ENCODE measurements at places on chromosomes 1 and 21.

GRCh38 chr1:89125913-89126580, at the start of gene GBP2:
Gene GBP2 (minus strand): TSS chr1:89126114. CDS start chr1:89121966, 4,148 bp downstream.
- peak; percentile 81 for DNase-seq

DNA sequence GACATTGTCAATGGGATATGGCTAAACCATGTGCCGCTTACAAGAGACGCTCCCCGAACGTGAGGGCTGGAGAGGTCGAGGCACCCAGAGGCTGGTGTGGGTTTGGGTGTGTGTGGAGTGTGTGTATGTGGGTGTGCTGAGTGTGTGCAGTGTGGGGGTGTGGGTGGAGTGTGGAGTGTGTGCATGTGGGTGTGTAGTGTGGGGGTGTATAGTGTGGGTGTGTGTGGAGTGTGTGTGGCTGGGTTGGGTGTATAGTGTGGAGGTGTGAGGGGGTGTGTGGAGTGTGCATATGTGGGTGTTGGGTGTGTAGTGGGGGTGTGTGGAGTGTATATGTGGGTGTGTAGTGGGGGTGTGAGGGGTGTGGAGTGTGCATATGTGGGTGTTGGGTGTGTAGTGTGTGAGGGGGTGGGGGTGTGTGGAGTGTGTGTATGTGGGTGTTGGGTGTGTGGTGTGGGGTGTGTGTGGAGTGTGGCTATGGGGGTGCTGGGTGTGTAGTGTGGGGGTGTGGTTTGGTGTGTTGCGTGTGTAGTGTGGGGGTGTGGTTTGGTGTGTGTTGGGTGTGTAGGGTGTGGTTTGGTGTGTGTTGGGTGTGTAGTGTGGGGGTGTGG, 42.2 kb downstream of the SLC19A1 start:
- no peak for DNase-seq

- DNase-seq = peak; percentile 75
Observed at GRCh38 chr1:62796221-62796620, 12.3 kb downstream of the ATG4C start.

DNA sequence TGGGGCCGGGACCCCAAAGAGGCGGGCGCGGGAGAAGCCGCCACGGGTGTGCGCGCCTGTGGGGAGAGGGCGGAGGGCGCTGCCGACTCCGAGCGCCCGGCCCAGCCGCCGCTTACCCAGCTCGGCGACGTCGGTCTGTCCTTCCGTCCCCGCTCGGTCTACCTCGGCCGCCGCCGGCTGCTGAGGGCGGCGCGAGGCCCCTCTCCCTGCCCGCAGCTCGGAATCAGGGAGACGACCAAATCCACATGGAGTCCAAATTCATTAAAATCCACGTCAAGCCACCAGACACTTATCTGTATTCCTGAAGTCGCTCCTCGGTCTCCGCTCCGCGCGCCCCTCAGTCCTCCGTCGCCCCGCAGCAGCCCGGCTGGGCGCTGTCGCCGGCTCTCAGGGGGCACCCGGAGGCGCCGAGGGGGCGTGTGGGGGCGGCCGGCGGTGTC, 637 bp downstream of the PLXNA2 start:
- no peak for DNase-seq

- no peak for DNase-seq
Observed at GRCh38 chr1:12515234-12515633, 102.8 kb downstream of the DHRS3 start.

DNA sequence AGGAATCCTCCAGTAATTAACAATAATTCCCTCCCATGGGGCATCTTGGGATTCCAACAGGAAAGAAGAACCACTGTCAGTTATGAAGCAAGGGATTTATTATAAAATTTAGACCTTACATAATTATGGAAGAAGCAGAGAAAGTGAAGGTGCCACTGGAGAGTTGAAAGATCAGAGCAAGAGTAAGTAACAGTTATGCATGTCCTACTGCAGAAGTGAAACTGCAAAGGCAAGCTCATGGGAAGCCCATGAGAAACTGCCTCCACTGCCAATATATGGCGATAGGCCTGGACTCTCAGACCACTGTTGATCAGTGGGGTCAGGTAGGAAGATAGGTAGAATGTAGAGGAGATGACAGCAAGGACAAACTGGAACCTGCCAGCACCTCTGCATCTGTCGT, 123.6 kb upstream of the ZNF648 start:
- DNase-seq = peak; percentile 72

DNA sequence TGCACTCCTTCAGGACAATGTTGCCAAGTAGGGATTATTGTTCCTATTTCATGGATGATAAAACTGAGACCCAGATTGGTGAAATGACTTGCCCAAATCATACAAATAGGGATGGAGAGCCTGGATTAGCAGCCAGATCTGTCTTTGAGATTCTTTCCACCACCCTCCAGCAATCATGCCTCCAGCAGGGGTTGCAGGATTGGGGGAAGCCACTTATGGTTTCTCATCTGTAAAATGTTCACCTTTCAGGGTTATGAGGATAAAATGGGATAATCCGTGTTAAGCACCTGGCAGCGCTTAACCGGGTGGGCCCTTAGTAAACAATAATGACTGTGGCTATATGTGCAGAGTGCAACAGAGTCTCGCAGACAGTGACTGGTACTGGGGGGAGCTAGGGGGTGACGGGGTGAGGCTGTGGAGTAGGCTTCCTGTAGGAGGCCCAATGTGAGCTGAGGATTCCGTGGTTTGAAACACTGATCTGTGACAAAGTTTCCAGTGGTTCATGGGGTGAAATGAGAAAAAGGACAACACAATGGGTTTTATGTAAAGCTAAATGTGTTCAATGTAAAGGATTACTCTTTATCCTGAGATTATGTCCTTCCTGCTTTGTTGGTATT, 33.7 kb upstream of the FOXO6 start:
- DNase-seq = no peak

DNA sequence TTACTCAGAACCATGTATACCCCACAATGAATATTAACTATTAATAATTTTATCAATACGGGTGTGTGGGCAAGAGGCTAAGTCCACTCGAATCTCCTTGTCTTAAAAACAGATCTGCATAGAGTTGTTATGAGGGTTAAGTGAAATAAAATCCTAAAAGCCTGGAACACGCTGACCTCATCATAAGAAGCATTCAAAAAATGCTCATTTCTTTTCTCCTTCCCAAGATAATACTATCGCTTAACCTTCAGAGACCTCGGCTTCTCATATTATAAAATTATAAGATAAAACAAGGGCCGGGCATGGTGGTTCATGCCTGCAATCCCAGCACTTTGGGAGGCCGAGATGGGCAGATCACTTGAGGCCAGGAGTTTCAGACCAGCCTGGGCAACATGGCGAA, 35.1 kb downstream of the LPAR3 start:
- DNase-seq = no peak

GRCh38 chr1:183922197-183922596, 115.3 kb downstream of the COLGALT2 start:
- no peak for DNase-seq

DNA sequence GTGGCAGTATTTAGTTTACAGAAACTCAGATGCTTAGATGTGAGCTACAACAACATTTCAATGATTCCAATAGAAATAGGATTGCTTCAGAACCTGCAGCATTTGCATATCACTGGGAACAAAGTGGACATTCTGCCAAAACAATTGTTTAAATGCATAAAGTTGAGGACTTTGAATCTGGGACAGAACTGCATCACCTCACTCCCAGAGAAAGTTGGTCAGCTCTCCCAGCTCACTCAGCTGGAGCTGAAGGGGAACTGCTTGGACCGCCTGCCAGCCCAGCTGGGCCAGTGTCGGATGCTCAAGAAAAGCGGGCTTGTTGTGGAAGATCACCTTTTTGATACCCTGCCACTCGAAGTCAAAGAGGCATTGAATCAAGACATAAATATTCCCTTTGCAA, 59.7 kb upstream of the ZNF326 start:
- DNase-seq = no peak

GRCh38 chr1:34929853-34930701, 627 bp upstream of the DLGAP3 start:
- no peak for DNase-seq

- DNase-seq = no peak
Observed at GRCh38 chr1:240658312-240658960, 46.5 kb upstream of the GREM2 start.

GRCh38 chr1:7448986-7449385, 322.1 kb upstream of the VAMP3 start:
- DNase-seq = no peak

GRCh38 chr1:180278194-180278515, 48.1 kb downstream of the LHX4 start:
- DNase-seq = no peak

DNA sequence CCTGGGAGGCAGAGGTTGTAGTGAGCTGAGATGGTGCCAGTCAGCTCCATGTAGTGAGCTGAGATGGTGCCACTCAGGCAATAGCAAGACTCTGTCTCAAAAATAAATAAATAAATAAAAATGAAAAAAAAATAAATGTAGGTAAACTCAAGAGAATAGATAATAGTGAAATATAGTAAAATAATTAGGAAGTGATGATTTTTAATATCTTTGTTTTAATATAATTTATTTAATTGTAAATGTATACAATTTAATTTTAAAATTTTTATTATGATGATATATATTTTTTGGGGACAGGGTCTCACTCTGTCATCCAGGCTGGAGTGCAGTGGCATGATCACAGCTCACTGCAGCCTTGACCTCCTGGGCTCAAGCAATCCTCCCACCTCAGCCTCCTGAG, 19.6 kb upstream of the SERINC2 start:
- DNase-seq = no peak

- no peak for DNase-seq
Observed at GRCh38 chr1:67791686-67792085, 41.6 kb downstream of the GNG12 start.

- no peak for DNase-seq
Observed at GRCh38 chr1:40239626-40240025, 8.1 kb upstream of the TMCO2 start.

DNA sequence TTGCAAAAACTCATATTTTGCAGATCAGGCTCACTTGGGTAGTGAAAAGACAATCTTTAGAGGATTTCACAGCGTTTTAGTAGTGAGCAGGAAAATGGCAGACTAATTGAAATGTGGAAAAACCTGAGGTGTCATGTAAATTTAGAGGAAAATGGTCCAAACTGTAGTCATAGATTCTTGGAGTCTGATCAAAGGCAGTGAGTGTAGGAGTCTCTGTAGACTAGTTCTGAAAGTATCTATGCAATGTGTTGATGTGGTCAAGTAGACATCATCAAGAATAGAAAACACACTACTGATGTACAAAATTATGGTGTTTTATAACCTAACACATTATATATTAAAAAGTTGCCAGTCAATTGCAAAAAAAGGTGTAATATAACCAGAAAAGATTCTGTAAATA, 143.2 kb upstream of the C1orf105 start:
- DNase-seq = no peak

DNA sequence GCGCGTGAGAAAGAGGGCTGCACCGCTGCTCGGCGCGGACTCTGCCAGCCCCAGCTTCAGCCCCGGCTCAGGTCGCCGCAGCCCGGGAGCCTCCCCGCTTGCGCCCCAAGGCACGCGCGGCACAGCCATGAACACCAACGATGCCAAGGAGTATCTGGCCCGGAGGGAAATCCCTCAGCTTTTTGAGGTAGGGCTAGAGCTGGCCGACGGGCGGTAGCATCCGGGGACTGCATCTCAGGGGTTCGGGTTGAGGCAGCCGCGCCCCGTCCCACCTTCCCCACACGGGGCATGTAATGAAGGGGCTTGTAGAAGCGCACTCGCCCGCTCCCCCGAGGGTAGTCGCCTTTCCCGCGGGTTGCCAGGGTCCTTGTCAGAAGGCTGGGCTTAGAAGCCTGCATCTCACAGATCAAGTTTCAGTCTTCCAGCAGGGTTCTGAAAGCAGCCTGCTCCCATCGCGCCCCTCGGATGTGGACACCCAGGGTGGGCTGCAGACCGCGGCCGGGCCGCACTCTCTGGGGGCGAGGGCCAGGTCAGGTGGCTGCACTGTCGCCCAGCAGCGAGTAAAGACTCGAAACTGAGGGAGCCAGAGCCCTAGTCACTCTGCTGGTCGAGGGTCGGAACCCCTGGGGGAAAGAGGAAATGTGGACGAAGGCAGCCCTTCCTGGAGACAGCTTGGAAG, 507 bp downstream of the AK5 start:
- peak; percentile 3 for DNase-seq

DNA sequence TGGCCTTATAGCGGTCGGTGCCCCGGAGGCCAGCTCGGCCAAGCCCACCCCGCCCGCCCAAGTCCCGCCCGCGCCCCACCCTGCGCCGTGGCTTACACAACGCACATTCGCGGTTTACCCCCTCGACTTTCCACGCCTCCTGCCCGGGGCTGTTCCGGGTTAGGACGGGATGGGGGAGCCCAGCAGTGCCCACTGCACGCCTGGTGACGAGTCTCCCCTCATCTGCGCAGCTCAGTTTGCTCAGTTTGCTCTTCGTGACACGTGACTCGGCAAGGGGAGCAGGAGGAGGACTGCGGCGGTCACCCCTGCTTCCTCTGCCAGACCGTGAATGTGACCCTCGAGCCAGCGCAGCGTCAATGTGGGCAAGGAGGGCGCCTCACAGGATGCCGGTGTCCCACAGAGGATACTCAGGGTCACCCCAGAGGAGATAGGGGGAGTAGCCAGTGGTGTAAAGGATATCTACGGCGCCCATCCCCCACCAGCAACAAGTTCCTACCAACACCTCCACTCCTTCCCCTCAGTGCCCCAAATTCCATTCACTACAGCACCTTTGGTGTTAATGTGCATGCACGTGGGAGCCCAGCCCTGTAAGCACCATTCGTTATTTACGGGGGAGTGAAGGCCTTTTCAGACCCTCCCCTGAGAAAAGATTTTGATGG, 350 bp upstream of the S100A6 start:
- DNase-seq = peak; percentile 66

- no peak for DNase-seq
Observed at GRCh38 chr1:191882870-191883269, 275.4 kb upstream of the RGS18 start.

- DNase-seq = no peak
Observed at GRCh38 chr21:29940361-29940760, 565 bp upstream of the GRIK1 start.

GRCh38 chr1:229880271-229881170, 186.5 kb upstream of the GALNT2 start:
- no peak for DNase-seq

DNA sequence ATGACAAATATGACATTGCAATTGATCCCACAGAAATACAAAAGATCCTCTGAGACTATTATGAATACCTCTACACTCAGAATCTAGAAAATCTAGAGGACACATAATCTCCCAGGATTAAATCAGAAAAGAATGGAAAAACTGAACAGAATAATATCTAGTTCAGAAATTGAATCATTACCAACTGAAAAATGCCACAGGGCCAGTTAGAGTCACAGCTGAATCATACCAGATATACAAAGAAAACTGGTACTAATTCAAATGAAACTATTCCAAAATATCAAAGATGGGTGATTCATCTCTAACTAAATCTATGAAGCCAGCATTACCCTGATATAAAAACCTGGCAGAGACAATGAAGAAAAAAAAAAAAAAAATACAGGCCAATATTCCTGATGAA, 149.3 kb downstream of the BRINP3 start:
- no peak for DNase-seq

DNA sequence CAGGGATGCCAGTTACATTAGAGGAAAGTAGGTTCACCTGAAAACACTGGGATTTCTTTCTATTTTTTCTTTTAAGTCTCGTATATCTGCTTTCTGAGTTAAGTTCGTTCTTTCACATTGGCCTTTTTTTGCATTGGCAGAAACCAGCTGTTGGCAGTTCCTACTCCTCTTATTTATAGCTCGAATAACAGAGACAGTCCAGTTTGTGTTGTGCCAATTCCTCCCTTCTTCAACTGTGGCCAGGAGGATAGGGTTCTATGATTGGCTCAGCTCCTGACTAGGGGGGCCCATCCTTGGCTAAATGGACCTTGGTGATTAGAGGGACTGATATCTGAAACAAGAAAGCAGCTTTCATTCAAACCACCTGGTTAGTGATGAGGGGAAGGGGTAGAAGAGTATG, 115.8 kb downstream of the RPS6KC1 start:
- DNase-seq = no peak
